ENCODE measurements at places on chromosomes 13 and 19.

DNA sequence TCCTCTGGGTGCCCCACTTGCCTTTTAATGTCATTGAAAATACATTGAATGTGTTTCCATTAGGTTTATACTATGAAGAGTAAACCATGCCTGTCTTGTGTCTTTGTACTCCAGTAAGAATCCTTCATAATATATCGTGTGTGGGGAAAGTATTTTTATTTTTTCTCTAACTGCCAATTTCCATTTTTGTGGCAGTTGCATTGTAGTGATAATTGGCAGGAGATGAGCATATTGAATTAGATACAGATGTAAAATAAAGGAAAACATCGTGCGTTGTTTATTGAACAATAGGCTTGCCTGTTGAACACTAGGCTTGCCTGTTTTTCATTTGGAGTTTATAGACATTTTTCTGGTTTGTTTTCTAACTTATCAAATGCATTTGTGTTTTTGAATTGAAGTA, 218.8 kb downstream of the NBEA start:
- DNase-seq = no peak

- DNase-seq = no peak
These were observed 3.5 kb downstream of the RNF113B start for GRCh38 chr13:98173431-98174152.

- no peak for DNase-seq
These were observed 1317.8 kb downstream of the UQCRFS1 start for GRCh38 chr19:27894906-27895754.

DNA sequence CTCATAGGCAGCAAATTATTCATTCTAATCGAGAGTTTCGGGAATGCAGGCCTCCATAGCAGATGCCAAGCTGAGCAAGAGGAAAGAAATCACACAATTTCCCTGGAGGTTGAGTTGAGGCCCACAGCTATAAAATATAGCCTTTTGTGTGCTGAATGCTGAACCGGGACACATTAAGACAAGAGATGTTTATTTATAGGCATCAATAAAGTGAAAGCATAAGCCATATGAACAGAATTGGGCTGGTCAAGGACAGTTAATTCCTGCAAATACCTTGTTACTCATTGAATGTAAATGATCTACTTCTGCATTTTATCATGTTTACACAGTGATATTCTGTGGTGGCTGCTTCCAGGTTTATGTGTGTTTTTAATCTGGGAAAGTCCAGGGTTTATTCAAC, 461.7 kb downstream of the KLF12 start:
- DNase-seq = no peak

DNA sequence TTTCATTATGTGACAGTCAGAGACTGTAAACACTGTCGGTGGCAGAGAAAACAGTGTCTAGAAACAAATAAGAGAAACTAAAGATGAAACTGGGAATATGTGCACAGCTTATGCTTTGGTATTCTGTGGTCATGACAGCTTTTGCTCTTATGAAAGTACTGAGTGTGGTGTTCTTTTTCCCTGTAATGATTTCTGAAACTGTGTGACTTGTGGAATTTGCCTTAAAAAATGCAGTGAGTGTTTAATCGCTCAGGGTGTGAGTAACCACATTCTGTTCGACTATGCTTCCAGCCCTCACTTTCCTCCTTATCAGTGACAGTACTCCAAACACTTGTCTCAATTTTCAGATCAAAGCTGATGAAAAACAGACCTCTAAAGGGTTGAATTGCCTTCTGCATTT, 66.9 kb upstream of the DIAPH3 start:
- no peak for DNase-seq

DNA sequence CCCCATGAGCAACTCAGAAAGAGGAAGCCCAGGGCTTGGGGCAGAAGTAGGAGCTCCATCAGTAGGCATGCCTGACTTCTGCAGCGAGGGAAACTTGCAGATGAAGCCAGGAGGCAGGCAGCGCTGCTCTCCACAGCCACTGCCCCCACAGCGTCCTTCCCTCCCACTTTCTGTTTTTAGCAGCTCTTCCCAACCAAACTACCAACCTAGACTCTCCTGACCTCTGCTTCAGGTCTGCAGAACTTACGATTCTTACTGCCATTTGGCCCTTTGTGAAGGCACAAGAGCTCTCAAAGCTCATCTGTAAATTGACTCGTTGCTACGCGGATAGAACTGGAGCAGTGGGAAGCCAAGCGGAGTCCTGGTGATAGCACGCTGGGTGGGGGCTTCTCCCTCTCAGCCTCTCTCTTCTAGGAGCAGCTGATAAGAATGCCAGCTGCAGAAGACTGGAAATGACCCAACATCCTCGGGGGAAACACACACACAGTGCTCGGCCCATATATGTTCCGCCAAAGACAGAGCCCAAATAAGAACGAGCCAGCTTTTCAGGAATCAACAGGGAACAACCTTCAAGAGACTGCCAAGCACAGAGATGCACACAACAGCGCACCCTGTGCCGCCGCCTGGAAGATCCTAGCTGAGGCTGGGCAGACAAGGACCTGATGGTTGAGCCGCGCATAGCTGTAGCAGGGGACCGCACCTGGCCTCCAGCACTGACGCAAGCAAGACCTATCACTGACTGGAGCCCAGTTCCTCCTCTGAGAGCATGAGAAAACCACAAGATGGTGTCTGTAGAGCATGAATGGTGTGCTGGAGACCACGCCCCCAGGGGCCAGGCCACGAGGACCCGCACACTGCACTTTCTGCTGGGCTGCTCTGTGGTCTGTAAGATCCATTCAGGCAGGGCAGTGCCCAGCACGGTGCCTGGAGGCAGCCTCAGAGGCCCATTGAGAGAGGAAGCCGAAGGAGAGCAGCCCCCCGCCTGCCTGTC, 15.9 kb upstream of the SLC35E1 start:
- DNase-seq = no peak

GRCh38 chr19:36256853-36257519, 42.1 kb downstream of the ZNF146 start:
- peak; percentile 34 for DNase-seq

GRCh38 chr19:11479898-11480714, 740 bp downstream of the ELAVL3 start:
- DNase-seq = no peak

DNA sequence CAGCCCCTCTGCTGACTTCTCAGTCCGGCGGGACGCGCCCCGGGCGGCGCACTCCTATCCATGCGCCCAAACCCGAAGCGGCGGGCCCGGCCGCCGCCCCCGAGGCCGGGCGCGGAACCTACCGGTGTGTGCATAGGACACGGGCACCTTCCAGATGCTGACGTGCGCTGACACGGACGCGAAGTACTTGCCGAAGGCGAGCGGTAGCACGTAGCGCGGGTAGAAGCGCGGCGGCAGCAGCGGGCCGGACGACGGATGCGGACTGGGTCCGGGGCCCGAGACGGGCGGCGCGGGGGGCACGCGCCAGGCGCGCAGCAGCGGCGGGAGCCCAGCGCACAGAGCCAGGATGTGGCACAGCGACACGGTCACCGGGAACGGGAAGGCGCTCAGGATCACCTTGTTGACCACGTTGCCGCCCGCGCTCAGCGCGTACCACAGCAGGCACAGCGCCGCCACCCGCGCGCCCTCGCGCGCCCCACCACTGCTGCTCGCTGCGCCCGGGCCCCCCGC, 338 bp downstream of the SLC35E1 start:
- peak; percentile 43 for DNase-seq

DNA sequence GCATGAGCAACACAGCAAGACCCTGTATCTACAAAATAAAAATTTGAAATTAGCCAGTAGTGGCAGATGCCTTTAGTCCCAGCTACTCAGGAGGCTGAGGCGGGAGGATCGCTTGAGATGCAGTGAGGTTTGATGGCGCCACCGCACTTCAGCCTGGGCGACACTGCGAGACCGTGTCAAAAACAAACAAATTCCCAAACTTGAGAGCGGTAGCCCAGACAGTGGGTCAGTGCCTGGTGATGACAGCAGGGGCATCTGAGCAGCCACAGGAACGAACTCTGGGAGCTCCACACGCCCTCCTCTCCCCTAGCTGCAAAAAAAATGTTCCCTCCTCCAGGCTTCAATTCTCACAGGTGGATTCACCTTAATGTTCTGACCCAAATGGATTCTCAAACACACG, 14.1 kb downstream of the ZNF490 start:
- no peak for DNase-seq

GRCh38 chr13:114161644-114162532, 17.2 kb upstream of the CFAP97D2 start:
- DNase-seq = no peak

- no peak for DNase-seq
These were observed 56.3 kb downstream of the FOXO1 start for GRCh38 chr13:40609972-40610726.

DNA sequence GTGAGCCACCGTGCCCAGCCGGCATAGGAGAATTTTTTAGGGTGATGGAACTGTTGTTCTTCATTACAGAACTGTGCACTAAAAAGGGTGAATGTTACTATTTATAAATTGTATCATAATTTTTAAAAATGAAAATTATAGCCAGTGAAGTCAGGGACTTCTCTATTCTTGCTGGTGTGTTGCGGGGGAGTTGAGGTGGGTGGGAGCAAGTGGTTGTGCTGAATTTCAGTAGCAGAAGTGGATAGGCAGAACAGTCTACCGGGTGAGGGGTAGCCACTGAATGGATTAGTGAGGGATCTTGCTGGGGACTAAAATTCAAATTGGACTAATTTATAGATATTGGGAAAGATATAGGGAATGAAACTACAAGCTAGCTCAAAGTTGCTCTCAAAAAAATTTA, 74.0 kb downstream of the CAB39L start:
- no peak for DNase-seq

- no peak for DNase-seq
These were observed 5.1 kb downstream of the TMEM86B start for GRCh38 chr19:55223291-55224037.

DNA sequence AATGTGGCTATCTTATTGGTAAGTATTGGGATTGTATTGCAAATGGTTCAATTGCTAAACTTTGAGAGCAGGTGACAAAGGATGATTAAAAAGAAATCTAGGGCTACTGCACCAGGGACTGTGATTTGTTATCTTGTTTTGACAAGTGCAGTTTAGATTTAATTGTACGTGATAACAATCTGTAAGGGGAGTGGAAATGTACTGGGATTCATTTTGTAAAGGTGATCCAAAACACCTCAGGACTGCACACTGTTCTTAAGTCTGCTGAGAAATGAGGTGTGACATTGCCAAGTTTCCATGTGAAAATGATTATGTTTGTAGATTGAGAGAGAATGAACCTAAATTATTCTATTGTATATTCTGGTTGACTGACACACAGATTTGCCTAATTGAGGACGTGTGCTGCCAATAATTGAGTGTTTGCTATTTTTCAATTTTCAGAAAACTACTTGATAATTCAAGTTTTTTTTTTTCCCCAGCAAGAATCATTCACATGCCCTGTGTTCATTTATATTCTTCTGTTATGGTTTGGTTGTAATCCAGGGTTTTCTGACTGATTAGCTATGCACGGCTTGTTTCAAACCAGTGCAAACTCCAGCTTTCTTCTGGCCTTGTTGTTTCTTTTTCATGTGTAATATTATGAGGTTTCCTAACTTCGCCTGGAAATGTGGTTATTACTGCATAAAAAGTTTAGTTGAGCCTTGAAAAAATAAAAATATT, 308.0 kb downstream of the OLFM4 start:
- no peak for DNase-seq

GRCh38 chr19:45331411-45331810, 8.7 kb upstream of the CKM start:
- no peak for DNase-seq

GRCh38 chr13:108609353-108609752, 20.1 kb upstream of the MYO16 start:
- peak; percentile 3 for DNase-seq

DNA sequence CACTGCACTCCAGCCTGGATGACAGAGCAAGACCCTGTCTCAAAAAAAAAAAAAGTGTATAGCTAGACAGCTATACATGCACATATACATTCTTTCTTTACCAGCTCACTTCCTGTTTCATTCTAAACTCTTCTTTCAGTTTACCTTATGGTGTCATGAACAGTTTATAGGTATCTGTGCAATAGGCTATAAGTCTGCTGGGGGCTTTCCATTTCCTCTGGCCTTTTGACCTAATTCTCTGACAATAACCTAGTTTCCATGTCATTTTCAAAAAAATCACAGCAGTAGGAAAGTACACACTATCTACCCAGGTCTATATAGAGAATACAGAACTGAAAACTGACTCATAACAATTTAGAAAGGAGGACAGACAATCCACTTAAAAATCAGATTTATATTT, 24.4 kb upstream of the URAD start:
- DNase-seq = no peak
